ENCODE measurements at places on chromosomes 3 and 15.

DNA sequence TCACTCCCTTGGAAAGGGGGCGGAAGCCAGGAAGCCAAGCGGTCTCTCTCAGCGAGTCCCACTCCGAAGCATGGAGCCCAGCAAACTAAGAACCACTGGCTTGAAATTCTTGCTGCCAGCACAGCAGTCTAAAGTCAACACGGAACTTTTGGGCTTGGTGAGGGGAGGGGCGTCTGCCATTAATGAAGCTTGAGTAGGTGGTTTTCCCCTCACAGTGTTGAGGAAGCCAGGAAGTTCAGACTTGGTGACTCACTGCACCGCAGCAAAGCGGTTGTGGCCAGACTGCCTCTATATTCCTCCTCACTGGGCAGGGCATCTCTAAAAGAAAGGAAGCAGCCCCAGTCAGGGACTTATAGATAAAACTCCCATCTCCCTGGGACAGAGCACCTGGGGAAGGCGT is 665.4 kb upstream of the CBLB start:
- no peak for DNase-seq

DNA sequence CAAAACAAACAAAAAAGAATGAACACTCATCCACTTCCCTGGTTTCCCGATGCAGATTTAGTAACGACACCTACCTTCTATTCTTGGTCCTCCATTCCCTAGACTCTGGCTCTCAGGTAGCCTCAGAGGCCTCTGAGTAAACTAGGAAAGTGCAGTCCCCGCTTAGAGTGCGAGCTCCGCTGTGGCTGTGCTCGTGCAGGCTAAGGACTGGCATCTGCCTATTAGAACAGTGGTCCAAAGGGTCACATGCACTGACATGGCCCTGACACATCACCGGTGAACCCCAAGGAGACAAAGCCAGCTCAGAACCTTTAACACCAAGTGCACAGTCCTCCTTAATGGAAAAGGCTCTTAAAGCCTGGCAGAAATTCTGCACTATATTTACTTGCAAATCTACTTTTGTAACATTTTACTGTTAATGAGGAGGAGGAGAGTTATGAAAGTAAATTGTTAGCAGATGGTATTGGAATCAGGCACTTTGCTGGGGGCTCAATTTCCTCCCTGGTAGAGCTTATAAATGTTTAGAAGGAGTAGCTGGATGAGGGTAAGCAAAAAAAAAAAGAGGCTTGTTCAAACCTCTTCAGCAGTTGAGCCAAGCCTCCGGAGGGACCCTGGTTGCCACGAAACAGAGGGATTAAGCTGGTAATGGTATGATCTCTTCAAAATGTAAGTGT is 31.1 kb downstream of the VGLL4 start:
- DNase-seq: no peak

DNA sequence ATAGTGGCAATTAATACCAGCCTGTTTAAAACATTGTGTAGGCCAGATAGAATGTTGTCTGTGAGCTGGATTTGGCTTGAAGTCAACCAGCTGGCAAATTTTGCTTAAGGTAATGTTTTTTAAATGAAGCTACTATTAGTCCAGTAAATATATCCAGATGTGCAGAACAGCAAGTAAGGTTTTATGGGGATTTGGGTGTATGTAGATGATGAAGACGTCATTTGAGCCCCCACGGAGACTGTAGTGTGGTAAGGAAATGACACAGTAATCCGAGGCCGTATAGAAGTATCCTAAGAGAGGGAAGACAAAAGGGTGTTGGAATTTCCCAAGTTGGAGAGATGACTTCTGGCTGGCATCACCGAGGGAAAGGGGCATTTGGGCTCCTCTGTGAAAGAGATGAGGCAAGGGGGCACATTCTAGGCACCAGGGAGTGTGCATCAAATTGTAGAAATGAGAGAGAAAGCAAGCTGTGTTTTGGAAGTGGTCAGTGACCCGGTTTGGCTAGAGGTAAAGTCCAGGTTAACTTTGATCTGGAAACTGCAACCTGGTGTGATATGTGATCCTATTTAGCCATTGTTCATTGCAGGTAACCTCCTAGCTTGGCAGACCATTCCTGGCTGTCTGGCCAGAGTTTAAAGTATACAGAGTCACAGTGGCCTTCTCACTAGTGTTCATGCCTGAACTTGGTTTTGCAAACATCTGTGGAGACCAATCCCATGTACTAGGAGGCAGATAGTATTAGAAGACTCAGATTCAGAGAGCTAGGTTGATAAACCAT is 104.2 kb downstream of the ITPR1 start:
- no peak for DNase-seq

GRCh38 chr3:127065561-127066290 is 82.8 kb downstream of the PLXNA1 start:
- no peak for DNase-seq

- DNase-seq: no peak
Measured at GRCh38 chr3:159897331-159898075, 91.1 kb upstream of the IL12A start.

- DNase-seq: no peak
Measured at GRCh38 chr15:61421938-61422337, 192.8 kb upstream of the RORA start.

- DNase-seq: no peak
Measured at GRCh38 chr3:97692389-97692788, 72.2 kb upstream of the ARL6 start.

- no peak for DNase-seq
Measured at GRCh38 chr3:160709477-160710182, 32.7 kb downstream of the ARL14 start.

DNA sequence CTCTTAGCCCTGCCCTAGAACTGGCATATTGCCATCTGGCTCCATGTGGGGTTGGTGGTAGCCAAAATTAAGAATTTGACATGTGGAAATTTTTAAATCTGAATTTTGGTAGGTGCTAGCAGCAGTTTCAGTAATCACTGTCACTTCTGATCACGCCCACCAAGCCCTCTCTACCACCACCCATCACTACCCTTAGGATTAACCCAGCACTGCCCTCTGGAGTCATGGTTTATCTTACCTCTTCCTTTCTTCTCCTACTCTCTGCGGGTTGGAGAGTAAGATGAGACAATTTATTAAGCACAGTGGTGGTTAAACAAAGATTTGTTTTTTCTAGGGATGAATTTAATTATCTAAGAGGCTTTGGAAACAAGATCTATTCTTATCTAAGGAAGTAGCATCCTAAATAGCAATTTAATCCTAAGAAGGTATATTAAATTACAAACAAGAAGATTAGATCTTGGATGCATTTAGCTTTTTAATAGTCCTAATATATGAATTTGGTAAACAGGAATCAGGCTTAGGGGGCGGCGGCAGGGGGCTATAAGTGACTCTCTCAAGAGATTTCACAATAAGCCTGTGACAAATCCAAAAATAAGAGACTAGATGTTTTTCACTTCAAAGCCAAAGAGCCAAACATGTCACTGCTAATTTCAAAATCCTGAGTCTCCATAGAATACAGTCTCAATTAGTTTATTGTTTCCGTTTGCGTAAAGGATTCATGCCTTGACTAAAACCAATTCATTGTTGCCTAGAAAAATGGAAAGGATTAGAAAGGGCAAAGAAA is 498.4 kb upstream of the UBE2E2 start:
- DNase-seq: no peak

DNA sequence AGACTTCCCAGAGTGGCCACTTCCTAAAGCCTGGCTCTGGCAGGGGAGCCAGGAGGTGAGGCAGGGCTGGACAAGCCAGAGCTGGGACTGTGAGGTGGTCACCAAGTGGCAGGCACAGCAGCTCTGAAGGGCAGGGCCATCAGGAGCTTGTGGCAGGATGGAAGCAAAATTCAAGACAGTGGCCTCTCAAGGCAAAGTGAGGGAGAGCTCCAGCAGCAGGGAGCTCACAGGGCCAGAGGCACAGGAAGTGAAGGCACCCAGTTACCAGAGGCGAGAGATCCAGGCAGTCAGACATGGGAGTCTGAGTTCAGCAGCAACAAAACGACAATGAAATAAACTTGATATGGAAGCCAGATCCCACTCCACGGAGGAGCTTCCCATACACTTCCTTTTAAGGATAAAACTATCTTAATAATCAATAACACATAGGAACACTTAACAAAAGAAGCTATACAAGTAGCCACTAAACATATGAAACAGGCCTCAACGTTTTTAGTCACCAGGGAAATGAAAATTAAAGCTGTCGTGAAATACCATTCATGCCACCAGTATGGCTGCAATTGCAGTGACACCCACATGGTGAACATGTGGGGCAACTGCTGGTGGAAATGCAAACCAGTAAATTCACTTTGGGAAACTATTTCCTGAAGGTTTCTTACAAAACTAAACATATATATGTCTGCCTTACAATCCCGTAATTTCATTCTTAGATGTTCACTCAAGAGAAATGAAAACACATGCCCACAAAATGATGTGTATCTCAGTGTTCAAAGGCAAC is 35.4 kb upstream of the TMEM158 start:
- no peak for DNase-seq

GRCh38 chr15:86038491-86038890 is 41.2 kb upstream of the AGBL1 start:
- DNase-seq: no peak

DNA sequence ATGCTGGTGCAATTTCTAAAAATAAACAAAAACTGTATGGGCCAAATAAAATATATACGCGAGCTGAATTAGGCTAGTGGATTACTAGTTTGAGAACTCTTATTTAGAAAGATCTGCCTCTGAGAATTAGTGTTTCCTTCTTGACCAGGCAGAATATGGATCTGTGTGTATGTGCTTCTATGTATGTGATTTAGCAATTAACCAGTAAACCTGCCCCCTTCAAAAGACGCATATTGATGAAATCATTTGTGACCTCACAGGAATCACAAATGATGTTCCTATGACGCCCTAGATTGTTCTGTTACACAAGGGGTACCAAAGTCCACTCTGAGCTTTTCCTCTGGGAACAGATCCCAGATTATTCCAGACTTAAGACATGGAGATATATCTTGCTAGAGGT is at the start of gene TUSC7:
Gene TUSC7 (plus strand): TSS at position 301 of the 400 bp plus-strand sequence.
- DNase-seq: no peak

DNA sequence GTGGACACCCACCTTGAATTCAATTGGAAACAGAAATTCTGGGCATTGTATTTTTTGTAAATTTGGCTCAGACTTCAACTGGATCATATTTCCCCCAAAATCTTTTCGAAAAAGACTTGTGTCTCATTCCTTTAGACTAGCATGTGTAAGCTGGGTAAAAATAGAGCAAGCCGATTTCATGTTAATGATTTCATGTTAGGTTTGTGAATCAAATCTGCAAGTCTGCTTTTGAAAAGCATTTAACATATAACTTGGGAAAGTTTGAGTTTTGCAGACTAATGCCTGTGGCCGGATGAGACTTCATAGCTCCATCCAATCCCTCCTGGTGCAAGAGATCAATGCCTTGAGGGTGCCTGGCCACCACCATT is 64.5 kb downstream of the FLNB start:
- DNase-seq: no peak

GRCh38 chr3:172179680-172180399 is 140.5 kb downstream of the FNDC3B start:
- no peak for DNase-seq

DNA sequence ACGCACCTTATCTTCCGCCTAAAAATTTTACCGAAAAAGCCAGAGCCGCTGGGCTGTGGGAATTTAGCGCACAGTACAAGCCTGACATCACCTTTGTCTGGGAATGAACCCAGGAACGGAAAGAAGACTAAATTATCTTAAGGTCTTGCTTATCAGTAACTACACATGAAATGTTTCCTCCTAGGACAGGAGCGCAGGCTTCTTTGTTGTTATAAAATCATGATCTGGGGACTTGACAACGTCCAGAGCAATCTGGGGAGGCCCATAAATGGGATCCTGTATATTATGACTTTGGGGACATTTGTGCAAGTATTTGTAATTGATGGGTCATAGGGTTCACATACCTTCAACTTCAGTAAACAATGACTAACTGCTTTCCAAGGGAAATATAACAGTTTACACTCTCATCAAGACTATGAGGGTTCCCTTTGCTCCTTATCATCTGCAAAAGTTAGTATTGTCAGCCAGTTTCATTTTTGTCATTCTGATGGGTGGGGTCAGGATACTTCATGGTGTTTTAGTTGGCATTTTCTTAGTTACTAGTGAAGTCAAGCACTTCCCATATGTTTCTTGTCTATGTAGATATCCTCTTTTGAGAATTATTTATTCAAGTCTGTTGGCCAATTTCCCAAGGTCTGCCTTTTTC is 213.9 kb upstream of the PFN2 start:
- DNase-seq: no peak

DNA sequence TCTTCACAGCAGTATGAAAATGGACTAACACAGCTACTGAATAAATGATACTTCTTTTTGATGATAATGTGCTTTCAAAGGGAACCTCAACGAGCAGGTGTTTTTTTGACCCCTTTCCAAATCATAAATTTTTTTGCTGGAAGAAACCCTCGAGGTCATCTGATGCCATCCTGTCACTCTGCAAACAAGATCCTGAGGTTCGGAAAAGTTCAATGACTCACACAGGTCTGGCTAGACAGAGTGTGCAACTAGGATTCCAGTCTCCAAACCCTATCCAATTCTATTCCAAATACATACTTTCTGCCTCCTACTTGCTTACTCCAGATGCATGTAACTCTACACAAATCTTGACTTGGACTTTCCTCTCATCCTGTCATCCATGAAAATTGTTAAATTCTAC is 124.7 kb downstream of the NEDD4 start:
- DNase-seq: no peak

- no peak for DNase-seq
Measured at GRCh38 chr3:9345041-9345440, 17.8 kb upstream of the THUMPD3 start.

DNA sequence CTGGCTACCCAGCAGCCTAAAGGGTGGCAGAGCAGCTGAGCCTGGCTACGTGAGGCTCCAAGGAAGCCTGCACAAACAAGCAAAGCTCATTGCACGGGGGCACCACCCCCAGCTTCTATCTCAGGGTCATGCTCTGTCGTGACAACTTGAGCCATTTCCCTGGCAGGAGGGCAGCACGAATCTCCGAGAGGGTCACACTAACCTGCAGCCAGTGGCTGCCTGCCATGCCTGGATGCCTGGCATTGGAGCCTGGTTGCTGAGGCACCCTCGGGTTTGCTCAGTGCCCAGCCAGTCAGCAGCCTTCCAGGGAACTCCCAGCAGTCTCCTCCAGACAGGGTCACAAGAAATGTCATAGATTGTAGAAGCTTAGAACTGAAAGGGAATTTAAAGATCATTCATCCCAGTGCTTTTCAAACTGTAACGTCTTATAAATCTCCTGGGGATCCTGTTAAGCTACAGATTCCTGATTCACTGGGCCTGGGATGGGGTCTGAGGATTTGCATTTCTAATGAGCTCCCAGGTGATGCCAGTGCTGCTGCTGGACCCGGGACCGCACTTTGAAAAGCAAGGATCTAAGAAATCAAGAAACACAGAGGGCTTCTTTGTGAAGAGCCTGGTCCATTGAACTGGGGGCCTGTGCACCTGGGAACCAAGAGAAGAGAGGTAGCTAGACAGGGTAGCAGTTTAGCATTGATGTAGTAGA is 48.4 kb downstream of the TMEM266 start:
- no peak for DNase-seq

DNA sequence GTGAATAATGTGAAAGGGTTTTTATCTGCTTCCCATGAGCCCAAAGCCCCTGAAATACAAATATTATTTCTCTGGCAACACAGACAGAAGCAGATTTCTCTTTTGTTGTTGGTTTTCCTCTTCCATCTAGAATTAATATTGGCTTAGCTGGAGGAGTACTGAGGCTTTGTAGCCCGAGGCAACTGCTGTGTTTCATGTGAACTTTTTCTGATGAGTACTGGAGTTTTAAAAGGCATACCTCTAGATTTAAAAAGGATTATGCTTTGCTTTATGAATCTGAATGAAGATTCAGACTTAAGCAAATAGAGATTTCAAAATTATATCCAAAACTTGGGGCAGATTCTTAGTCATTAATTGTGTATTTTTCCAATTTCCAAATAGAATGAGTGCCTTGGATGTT is 50.9 kb downstream of the IQCH start:
- DNase-seq: no peak

GRCh38 chr15:22778796-22779195 is 7.6 kb upstream of the NIPA1 start:
- DNase-seq: no peak

All from activated CD4-positive, CD25-positive, alpha-beta regulatory T cell (primary cell).